ENCODE measurements at places on chromosomes 7 and 10.

DNA sequence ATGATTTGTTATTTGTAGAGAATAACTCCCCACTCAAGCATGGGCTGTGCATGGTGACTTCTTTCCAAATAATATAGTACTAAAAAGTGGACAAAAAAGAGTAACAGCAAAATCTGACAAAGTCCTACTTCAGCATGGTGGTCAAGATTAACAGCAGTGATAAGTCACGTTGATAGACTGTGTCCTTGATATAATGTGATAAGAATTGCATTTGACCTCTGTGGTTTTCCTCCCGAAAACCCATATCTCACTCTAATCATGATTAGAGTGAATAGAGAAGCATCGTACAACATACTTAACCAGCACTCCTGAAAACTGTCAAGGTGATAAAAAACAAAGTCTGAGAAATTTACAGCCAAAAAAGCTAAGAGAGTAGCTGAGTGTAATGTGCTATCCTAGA, 42.4 kb downstream of the REEP3 start:
- DNase-seq = no peak

- no peak for DNase-seq
These were observed 94.5 kb downstream of the INPP5A start for GRCh38 chr10:132632091-132632561.

GRCh38 chr10:71283410-71283809, 35.6 kb upstream of the SLC29A3 start:
- DNase-seq = no peak

GRCh38 chr7:74138334-74138867, 35.8 kb upstream of the EIF4H start:
- no peak for DNase-seq

- no peak for DNase-seq
These were observed 55.3 kb upstream of the OSBPL3 start for GRCh38 chr7:25035274-25035673.

DNA sequence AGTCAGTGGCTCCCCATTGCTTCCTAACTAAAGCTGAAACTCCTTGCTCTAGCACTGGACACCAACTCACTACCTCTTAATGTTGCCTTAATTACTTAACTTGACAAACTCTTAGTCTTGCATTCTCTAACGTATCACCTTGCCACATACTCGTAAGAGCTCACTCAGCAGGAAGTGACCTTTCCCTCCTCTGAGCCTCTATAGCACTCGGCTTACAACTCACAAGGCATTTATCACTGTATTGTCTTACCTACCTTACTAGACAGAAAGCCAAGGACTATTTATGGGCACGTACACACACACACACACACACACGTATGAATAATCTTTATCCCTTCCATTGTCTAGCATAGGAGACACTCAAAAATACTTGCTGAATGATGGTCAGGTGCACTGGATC, 21.2 kb downstream of the CEP41 start:
- DNase-seq = no peak

- no peak for DNase-seq
These were observed 3.4 kb upstream of the PPP2R2D start for GRCh38 chr10:131897297-131897899.

DNA sequence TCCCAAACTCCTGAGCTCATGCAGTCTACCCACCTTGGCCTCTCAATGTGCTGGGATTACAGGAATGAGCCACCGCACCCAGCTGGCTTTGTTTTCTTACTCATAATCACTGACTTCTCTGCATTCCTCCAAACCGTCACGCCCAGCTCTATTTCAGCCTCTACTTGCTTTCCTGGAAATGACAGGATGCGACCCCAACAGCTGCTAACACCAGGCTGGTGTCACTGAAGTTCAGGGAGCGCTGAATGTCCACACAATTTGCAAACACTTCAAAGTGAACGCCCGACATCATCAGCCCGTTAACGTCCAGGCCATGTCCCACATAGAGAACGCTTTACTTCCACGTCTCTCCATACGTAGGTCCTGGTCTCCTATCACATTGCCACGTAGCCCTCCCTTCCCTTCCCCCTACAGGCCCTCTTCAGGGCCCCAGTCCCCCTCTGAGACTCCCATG, 12.8 kb upstream of the PROSER2 start:
- no peak for DNase-seq

DNA sequence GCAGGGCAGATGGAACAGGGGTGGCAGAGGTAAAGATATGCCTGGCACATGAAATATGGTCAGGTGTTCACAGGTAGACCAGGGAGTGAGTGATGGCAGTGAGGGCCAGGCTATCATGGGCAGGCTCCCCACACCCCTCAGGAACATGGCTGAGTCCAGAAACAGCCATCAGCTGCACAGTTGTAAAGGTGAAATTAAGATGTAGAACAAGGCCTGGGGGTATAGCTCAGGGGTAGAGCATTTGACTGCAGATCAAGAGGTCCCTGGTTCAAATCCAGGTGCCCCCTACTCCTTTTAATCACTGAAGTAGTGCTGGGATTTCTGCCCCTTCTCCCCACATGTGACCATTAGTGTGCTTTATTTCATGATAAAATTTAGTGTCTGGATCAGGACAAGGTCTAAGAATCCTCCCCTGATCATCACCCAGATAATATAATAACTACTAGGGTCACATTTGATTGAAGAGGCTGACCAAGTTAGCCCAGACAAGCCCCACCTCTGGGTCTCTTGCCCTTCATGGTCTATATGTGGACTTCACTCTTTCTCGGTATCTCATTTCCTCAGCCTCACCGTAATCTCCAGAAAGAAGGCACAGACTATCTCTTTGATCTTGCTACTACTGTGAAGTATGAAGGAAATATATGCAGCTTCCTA, 69.0 kb downstream of the ZNF783 start:
- no peak for DNase-seq

DNA sequence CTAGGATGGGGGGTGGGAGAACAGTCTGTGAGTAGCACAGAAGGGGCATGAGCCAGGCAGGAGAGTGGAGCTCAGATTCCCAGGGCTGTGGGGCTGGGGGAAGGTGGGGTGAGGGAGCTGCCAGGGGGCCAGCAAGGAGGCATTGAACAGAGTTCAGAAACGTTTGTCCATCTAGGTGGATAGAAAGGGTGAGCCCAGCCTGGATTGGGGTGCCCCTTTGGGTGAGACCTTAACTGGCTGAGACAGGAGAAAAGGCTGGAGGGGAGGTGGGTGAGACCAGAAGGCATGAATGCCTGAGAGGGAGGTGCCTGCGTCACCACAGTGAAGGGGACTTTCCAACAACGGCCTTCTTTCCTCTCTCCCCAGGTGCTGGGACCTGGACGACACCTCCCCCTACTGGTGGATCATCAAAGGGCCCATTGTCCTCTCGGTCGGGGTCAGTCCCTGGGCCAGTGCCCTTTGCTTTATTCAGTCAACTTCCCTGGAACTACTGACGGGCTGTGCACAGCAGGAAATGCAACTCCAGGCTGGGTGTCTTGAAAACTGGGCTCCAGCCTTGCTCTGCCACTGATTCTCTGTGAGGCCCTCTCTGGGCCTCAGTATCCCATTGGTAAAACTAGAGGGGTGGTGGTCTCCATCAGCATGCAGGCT, 11.0 kb downstream of the GHRHR start:
- no peak for DNase-seq

DNA sequence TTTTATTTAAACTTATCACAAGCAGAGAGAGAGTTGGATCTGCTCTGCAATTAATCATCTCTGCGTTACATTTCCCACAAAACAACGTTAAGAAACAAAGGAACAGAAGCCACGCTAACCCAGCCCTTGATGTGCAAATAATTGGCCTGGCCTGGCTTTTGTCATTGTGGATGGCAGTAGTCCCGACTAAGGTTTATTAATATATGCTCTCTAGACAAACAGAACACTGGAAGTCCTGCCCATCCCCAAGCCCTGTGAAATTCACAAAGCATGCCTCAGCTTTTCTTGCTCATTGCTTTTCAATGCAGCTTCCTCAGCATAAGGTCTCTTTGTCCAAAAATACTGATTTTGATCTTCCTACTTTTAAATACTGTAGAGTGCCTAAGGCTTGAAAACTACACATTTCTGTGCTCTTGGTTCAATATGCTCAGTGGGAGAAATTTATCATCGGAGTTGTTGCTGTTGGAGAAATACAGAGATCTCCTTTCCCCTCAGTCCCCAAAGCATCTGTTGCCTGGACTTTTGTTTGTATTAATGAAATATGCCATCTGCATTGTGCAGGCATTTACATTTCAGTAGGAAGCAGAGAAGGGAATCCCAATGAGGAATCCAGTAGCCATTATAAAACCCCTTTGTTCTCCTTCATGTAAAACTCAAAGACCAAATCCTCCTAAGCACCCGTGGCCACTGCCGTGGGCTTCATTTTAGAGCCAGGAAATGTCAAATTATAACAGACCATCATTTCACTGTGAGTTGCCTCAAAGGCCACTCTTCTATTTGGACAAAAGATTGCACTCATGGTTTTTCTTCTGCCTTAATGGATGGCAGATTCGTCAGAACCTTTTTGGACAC, 61.1 kb downstream of the SORCS1 start:
- no peak for DNase-seq

- DNase-seq = no peak
These were observed 129.2 kb downstream of the KIF20B start for GRCh38 chr10:89830624-89831023.

- no peak for DNase-seq
These were observed 256.6 kb downstream of the RPS24 start for GRCh38 chr10:78290131-78290750.

GRCh38 chr7:50795831-50796230, 13.1 kb upstream of the GRB10 start:
- no peak for DNase-seq

DNA sequence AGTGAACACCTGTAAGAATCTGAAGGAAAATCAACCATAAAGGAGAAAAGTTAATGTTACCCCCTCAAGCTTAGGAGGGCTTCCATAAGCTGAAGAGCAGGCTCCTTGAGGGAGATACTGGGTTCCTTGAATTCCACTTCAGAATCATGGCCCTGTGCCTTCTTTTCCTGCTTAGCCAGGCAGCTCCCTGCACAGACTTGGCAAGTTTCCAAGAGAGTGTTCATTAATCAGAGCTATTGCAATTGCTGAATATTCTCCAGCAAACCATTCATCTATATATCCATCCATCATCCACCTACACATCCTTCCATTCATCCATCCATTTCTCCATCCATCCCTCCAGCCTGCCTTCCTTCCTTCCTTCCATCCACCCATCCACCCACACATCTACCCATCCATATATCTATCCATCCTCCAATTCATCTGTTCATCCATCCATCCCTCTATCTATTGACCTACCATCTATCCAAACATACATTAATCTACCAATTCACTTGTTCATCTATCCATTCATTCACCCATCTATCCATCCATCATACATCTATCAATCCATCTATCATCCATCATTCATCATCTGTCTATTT, 574.4 kb downstream of the PTPRN2 start:
- DNase-seq = no peak

DNA sequence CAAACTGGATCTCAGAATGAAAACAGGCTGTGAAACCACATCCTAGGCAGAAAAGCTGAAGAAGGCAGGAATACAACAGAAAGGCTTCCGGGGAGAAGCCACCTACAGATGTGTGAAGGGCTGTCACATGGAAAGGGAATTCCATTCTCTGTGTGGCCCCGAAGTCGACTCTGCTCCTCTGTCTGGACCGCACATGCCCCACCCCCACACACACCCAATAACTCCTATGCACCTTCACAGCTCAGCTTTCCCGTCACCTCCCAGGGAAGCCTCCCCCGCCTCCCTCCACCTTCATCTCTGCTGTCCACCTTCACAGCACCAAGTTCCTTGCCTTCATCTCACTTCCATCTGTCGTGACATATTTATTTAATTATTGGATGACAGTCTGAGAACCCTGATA, 23.4 kb upstream of the ENO4 start:
- no peak for DNase-seq

DNA sequence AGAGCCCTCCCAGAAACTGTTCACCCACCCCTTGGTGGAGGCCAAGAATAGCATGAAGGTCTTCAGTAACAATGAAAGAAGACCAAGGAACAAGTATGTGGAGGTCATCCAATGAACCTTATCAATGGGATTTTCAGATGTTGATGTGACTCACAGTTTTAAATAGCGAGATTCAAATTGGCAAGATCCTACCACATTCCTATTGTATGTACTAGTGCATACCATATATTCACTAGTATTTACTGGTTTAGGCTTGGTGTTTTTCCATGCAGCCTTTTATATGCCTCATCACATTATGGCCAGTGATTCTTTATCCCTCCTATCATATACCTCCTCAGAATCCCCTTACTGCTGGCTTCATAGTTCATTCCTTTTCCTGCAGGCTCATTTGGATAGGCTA, 54.4 kb downstream of the ITGB8 start:
- no peak for DNase-seq
